ENCODE measurements at places on chromosomes 2 and 18.

- no peak for DNase-seq
Observed at GRCh38 chr2:207283356-207283755, 117.6 kb upstream of the KLF7 start.

- no peak for DNase-seq
Observed at GRCh38 chr2:72961853-72962468, 44.6 kb downstream of the EMX1 start.

GRCh38 chr18:10690035-10690329 lies 164.2 kb downstream of the NAPG start:
- DNase-seq, result no peak

DNA sequence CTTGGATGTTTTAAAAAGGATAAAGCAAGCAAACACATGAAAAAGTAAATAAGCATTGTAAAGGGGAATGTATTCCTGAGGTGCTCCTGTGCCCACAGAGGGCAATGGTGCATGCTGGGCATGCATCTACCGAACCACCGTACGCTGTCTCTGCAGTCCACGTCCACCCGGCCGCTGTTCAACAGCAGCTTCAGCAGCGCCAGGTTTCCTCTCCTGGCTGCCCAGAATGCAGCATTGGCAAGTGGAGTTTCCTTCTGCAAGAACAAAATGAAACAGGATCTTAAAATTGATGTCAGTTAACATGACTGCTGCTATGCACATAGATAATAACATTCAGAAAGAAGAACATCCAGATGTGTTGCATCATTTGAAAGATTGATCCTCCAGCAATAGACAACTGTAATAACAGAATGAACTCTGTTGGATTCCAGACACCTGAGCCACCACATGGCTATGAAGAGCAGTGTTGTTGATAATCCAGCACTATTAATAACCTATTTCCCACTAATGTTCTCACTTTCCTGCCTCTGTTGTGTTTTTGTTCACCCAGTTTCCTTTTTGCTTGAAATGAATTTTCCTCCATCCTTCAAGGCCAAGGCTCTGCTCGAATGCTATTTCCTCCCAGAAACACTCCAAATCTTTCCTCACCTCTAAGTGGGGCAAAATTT lies 13.6 kb downstream of the ANKRD29 start:
- DNase-seq, result no peak

GRCh38 chr2:157866202-157866601 lies 9.9 kb downstream of the ACVR1 start:
- no peak for DNase-seq

Measured in AG09309 (cell line).